ENCODE measurements at places on chromosomes 12 and 14.

DNA sequence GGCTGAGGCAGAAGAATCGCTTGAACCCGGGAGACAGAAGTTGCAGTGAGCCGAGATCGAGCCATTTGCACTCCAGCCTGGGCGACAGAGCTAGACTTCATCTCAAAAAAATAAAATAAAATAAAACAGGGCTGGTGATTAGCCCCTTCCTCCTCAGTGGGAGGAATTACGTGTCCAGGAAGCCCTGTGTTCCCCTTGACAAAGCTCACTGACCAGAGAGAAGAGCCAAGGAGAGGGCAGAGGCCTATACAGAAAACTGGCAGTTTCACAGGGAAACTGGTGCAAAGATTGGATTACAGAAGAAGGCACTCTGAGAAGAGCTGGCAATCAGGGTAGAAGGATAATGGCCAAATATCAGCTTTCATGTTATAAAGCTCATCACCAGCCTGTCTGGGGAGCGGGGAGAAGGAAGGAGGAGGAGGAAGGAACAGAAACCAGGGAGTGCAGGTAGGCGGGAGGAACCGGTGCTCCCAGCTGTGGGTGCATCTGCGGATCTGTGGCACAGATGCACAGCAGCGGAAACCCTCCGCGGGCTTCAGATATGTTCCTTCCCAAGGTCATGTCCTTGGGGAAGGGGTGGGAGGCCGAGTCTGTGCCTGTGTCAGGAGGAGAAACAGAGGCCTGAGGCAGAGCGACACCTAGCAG lies 6.7 kb downstream of the RAB15 start:
- DNase-seq = no peak

DNA sequence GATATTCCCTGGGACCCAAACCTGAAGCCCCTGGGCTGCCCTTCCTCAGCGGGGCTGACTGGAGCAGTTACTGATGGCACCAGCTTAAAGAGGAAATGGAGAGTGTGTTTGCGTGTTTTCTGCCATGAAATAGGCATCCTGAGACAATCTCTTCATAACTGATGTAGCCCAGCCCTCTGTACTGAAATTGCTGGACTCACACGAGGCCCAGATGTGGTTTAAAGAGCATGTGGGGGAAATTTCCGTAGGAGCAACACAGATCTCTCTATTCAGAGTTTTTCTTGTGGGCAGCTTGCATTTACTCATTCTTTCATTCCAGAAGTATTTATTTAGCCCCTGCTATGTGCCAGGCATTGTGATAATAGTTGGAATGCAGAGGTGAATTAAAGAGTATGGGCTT lies 782.1 kb upstream of the TBX3 start:
- no peak for DNase-seq

- no peak for DNase-seq
Measured at GRCh38 chr12:96343347-96343954, 56.8 kb downstream of the CDK17 start.

- DNase-seq = no peak
Measured at GRCh38 chr14:53062856-53063255, 90.3 kb downstream of the DDHD1 start.

- DNase-seq = no peak
Measured at GRCh38 chr12:56034586-56035332, 7.0 kb upstream of the RPS26 start.

DNA sequence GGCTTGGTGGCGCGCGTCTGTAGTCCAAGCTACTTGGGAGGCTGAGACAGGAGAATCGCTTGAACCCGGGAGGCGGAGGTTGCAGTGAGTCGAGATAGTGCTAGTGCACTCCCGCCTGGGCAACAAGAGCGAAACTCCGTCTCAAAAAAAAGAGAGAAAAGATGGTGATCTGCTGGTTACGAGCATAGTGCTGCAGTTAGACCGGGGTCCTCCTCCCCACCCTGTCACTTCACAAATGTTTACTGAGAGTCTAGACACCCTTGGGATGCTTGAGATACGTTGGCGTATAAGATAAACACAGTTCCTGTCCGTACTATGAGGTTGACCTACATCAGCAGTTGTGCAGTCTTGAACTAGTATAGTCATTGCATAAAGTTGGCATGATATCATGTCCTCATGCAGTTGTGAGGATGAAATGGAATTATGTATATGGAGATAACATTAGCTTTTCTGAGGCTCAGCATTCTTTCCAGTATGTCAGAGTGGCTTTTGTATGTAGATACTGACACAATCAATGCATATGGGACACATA lies 787 bp downstream of the ACAD10 start:
- no peak for DNase-seq

DNA sequence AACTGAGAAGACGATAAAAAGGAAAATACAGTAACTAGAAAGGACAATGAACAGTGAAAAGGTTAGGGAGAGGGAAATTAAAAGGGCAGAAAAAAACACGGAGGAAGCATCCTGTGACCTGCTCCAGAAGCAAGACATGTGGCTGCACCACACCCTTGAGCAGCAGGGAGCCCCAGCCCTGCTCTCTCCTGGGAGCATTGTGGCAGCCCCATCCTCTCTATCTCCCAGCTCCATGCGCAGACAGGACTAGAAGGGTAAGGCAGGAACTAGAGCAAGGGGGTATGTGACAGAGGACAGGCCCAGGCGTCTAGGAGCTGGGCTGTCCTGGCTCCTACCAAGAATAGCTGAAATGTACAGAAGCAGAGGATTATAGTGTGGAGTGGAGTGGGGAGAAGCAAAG lies 38.6 kb upstream of the SMUG1 start:
- DNase-seq = no peak
